ENCODE measurements at places on chromosomes 12 and 14. TPM values are rescaled to one million over a fixed set of nuclear protein-coding genes. Genes with fewer than 3 reads are reported as not detected.
A peak's percentile ranks its signal among the peaks of the same experiment; 100 is the strongest.

GRCh38 chr14:78725086-78725485 is 554.9 kb downstream of the NRXN3 start:
- no peak for DNase-seq

DNA sequence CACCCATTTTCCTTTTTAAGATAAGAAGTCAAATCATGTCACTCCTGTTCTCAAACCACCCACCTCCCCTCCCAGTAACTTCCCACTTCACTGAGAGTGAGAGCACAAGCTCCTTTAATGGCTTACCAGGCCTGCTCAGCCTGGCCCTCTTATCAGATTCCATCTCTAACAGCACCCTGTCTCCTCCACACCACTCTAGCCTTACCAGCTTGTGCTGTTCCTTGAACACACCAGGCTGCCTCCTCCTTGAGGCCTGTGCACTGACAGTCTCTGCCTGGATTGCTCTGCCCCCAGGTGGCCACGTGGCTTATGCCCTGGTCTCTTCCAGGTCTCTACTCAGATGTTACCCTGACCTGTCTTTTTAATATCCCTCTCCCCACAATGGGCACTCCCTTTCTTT is 40.1 kb upstream of the EVL start:
- DNase-seq = no peak

The PTGER2 gene
- 5.2 TPM for total RNA-seq

DNA sequence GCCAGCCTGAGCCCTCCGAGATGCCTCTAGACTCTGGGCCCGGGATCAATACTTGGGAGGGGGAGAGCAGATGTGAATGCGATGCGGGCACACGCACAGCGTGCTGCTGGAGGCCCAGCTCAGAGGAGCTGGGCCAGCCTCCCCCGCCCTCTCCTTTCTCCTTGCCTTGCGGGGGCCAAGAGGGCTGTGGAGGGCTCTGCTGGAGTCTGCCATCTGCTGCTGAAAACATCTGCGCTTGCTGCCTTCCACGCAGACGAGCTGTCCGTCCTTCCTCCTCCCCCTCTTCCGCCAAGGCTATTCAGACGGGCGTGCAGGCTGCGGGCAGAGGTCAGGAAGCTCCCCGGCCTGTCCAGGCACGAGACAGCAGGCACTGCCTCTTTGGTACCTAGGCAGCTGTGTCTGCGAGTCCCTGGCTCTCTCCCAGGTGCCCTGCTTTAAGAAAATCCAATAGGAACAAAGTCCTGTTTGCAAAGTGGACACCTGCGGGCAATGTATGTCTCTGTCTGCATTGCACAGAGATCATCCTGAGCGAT is 75.2 kb downstream of the SPRING1 start:
- DNase-seq = peak; percentile 51

DNA sequence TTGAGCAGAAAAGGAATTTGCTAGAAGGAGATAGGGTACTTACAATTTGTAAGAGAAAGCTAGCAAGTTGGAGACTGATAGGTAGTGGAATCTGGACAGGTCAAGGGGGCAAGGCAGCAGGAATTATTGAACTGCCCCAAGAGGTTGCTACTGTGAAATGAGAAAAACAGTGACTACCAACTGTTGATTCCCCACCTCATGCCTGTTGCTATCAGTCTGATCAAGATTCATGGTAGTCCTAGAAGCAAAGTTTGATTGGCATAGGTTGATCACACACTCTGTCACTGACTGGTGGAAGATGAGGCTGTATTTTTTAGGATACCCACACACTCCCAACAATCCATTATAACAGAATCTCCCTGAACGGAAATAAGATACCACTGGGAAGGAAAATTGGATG is 89.4 kb upstream of the IGF1 start:
- DNase-seq = no peak

- no peak for DNase-seq
Measured at GRCh38 chr12:101256266-101256665, 23.6 kb upstream of the UTP20 start.

- no peak for DNase-seq
Measured at GRCh38 chr12:915090-915489, 34.4 kb downstream of the RAD52 start.

GRCh38 chr12:113378291-113378690 is 19.9 kb downstream of the PLBD2 start:
- no peak for DNase-seq

DNA sequence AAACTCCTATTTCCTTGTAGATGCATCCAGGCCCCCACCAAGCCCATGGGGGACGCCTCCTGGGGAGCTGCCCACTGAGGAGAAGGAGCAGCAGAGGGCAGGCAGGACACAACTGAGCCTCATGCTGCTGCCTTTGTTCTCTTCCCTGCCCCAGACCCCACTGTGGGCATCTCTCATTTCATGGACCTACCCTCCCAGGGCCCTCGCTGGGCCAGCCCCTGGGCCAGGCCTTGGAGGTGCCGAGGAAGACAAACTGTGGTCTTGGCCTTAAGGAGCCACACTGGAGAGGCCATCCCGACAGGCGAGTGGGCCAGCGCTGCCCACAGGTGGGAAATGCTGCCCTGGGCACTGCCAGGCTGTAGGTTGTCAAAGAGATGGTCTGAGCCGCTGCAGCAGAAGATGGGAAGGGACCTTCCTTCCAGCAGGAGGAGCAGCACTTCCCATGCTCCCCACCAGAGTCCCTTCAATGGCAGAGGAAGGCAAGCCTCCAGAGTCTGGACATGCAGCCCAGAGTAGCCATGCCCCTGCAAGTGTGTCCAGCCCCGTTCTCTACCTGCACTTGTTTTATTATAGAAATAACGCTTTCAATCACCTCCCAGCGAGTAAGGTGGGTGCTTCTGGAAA is 147.4 kb downstream of the BCL11B start:
- no peak for DNase-seq

DNA sequence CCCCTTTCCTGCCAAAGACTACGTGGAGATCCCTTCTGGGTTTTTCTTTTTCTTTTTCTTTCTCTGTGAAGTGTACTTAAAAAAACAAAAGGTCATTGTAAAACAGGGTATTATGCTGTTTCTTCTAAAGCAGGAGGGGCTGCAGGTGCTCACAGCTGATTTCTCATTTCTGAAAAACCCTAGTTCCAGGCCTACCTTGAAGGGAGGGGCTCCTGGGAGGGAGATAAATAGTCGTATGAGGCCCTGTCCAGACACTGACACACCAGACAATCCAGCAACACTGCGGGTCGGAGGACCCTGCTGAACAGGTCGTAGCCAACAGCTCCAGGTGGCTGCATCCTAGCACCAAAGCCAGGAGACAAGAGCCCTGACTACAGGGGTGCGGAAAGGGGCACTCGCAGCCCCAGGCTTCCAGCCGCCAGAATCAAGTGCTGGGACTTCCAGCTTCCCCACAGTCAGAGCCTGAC is 41.1 kb downstream of the PSMA6 start:
- peak; percentile 33 for DNase-seq

- DNase-seq = no peak
Measured at GRCh38 chr14:36647417-36647823, 14.2 kb upstream of the PAX9 start.

DNA sequence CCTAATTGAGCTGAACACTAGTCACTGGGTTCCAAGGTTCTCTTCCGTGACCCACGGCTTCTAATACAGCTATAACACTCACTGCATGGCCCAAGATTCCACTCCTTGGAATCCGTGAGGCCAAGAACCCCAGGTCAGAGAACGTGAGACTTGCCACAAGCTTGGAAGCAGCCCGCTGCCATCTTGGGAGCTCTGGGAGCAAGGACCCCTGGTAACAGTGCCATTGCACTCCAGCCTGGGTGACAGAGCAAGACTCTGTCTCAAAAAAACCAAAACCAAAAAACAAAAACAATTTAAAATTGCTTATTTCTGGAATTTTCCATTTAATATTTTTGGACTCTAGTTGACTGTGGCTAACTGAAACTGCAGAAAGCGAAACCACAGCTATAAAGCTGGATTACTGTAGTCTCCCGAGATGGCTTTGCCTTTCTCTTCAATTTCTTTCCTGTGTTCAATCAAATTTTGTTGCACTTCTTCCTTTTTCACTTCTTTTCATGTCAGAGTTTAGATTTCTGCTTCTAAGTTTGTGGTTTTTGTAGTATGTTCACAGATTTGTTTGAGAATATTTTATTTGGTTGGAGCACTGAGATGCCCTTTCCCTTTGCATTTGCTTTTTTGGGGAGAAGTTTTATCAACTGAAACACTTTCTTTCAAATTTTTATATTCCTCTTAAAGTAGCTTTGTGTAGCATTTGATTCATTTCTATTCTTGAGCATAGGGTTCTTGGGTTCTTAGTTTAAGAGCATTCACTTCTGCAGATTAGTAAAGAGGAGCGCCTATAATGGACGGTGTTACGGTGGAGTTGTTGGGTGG is 44.6 kb downstream of the DDHD1 start:
- no peak for DNase-seq

The GRIP1 gene
- total RNA-seq = 3.5 TPM

The DPPA3 gene
- total RNA-seq = not detected

DNA sequence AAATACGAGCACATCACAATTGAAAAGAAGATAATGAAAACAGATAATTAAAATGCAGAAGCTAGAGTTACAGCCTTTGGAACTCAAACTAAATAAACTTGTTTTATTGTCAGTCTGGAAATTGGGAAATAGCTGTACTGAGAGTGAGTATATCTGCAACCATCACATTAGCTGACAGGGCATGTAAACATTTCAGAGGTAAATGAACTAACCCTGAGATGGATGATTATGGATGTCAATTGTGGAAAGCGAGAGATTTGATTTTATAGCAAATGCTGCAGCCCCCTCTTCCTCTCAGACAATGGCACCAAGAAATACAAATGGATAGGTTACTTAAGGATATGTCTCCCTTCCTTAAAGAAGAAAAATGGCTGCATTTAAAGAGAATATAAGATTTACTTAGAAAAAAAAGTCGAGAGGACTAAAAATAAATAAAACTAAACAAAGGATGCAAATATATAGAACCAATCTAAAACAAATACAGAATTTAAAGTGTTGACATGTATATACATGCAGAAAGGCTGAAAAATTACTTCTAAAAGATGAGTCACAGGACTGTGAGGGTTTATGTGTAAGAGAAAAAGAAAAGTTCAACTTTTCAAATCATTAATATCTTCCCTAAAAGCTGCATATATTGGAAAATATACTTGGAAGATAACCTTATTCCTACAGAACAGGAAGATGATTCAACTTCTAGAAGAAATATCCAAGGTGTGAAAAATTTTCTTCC is 120.3 kb upstream of the FLRT2 start:
- no peak for DNase-seq

The SRRM4 gene
- not detected for total RNA-seq

DNA sequence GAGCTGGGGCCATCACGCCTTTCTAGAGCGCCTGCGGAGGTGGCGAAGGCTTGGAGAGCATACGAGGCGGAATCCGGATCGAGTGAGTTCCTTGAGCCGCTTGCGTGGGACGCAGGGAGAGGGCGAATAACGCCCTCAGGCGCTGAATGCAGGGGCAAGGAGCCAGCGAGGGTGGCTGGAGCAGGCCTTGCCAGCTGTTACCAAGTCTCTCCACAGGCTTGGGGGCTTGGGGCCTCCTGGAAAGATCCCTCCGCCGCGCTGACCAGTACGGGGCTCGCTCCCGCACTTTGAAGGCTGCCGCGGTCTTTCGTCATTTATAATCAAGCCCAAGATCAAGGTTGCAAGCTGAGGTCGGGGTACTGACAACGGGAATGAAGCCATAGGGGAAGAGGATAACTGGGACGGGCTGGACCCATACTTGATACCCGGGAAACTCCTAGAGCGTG is 1.2 kb downstream of the FLRT2 start:
- peak; percentile 16 for DNase-seq

DNA sequence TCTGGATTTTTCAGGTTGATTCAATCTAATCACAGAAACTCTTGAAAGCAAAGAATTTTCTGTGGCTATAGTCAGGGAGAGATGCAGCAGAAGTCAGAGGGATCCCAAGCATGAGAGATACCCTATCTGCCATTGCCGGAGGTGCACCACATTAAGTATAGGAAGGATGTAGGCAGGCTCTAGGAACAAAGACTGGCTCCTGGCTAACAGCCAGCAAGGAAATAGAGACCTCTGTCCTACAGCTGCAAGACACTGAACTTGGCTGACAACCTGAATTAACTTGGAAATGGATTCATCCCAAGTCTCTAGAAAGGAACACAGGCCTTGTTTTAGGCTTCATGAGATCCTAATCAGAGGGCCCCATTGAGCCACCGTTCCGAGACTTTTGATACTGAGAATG is 364.9 kb upstream of the FLRT2 start:
- no peak for DNase-seq

DNA sequence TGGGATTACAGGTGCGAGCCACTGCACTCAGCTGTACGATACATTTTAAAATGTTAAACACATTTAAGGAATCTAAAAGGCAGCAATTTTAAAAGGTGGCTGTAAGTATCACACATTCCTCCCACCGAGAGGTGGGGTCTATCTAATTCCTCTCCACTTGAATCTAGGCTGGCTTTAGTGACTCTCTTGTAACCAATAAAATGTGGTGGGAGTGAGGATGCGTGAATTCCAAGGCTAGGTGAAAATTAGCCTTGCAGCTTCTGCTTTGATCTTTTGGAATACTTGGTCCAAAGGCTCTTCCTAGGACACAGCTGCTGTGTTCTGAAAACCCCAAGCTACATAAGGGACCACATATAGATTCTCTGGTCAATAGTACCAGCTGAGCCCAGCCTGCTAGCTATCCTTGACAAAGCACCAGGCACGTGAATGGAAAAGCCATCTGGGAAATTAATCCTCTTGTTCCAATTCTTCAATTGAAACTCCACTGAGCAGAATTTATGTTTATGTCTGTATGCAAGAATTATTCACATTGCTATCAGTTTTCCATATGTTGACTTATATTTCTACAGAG is 8.8 kb upstream of the GPRC5D start:
- DNase-seq = no peak

The NACA gene
- 617 TPM for total RNA-seq

The KIF21A gene
- 35.0 TPM for total RNA-seq

The TAS2R50 gene
- total RNA-seq = 1.6 TPM

The RFX4 gene
- total RNA-seq = 0.08 TPM

DNA sequence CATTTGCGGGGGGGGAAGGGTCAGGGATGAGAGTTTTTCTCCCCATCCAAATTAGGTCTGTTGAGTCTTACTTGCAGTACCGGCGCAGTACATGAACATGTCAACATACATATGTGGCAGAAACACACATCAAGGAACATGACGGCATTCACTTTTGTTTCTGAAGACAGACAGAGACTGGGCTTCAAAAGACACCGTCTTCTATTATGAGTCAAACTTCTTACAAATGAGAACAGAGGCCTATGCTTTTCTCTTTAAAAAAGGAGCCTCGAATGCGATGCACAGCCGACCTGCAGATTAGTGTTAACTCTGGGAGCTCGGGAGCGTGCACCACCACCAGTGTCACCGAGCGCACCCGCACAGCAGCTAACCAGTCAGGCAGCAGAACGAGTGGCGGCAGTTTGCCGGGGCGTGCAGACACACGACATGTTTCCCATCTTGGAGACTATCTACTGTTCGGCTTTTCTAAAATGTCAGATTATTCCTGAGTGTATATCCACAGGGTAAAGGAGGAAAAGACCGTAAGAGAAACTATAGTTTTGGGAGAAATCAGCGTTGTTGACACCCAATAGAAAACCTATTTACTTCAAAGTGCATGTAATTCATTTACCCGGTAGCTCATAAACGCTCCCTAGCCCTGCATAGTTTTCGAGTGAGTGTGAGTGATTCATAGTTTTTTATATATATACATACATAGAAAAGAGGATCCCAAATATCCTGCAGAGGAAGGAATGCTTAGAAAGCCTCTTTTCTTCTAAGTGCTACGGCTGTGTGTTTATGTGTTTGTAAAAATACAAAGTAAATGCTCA is 33.0 kb downstream of the UBR7 start:
- no peak for DNase-seq

- DNase-seq = no peak
Measured at GRCh38 chr14:95948558-95948981, 71.9 kb downstream of the TUNAR start.

GRCh38 chr12:2853626-2854025 is 3.2 kb downstream of the TEX52 start:
- peak; percentile 81 for DNase-seq
